ENCODE measurements at places on chromosomes 7 and 10.

DNA sequence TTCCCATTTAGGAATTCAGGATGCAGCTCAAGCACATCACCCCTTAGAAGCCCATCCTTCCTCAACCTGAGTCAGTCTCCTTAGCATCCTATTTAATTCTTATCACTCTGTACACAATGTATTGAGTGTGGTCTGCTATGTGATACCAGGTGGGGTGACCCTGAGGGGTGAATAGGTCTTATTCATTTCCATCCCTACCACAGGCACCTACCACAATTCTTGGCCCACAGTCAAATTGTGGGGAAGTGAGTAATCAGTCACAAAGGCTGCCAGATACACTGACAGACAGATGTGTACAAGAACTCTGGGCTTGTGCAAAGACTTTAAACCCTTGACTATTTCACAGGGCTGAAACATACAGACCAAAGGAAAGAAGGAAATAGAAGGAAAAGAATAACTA is 560.5 kb downstream of the PARD3 start:
- DNase-seq, result peak; percentile 94

GRCh38 chr7:9958486-9958885 is 1015.2 kb upstream of the PHF14 start:
- DNase-seq, result no peak

- no peak for DNase-seq
These were observed 283.0 kb downstream of the HDAC9 start for GRCh38 chr7:18778594-18778993.

DNA sequence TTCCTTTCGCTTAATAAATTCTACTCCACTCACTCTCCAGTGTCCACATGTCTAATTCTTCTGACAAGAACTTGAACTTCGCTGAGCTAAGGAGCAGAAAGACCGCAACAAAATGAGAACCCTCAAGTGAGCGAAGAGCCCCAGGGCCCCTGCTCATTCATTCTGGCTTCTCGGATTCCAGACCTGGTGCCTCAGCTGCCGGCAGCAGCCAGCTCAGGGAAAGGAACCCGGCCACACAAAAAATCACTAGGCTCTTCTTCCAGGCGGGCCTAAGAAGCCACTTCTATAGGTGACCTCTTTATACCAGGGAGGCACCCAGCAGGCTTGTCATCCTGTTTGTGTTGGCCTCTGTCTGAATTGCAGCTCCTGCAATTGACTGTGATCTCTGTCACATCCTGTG is 33.3 kb downstream of the OTUD1 start:
- DNase-seq, result no peak

GRCh38 chr7:120272701-120273475 is at the start of gene KCND2:
Gene KCND2, plus strand, starts transcription at chr7:120273175.
- peak; percentile 17 for DNase-seq

DNA sequence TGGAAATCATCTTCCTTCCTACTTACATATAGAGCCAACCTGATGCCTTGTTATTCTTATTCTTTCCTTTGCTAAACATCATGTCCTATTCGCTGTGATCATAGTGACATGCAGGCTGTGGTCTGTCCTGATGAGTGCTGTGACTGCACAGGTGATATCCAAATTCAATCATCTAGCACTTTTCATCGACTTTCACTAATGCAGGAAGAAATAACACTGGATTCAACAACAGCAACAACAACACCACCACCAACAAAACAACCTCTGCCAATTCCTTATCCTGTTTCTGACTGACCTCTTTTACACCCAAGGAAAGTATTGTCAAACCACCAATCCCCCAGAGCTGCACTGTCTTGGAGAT is 203.2 kb upstream of the PHYHIPL start:
- DNase-seq, result no peak

DNA sequence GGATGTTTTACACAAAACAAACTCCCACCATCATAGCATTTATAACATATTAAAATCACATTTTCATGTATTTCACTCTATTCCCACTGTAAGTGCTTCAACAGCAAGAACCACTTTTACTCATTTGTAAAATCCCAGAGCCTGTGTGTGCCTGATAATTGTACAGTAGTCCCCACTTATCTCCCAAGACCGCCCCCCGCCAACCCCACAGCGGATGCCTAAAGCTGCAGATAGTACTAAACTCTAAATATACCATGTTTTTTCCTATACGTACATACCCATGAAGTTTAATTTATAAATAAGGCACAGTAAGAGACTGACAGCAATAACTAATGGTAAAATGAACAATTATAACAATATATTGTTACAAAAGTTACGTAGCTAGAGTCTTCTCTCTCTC is 33.5 kb downstream of the EZH2 start:
- DNase-seq, result peak; percentile 34

GRCh38 chr7:112763996-112764395 is 26.2 kb downstream of the TMEM168 start:
- no peak for DNase-seq

DNA sequence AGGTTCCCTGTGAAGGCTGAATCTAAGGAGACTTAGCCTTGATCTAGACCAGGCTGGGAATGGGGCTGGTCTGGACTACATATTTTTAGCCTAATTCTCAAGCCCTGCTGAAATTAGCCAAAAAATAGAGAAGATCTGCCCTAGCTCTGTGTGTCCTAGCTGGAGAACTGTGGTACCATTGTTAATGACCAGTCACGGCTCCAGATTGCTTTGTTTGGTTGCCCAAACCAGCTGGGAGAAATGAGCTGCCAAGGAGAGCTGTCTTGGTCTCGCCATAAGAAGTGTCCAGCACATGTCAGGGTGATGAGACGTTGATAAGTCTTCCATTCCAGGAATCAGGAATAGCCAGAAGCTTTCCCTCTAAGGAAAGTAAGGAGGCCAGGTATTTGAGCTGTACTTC is 20.7 kb downstream of the GBX1 start:
- DNase-seq, result no peak

- DNase-seq, result no peak
These were observed 44.4 kb downstream of the ATXN7L1 start for GRCh38 chr7:105831824-105832535.

- DNase-seq, result no peak
These were observed 1.1 kb upstream of the FAM53B start for GRCh38 chr10:124745252-124745651.

DNA sequence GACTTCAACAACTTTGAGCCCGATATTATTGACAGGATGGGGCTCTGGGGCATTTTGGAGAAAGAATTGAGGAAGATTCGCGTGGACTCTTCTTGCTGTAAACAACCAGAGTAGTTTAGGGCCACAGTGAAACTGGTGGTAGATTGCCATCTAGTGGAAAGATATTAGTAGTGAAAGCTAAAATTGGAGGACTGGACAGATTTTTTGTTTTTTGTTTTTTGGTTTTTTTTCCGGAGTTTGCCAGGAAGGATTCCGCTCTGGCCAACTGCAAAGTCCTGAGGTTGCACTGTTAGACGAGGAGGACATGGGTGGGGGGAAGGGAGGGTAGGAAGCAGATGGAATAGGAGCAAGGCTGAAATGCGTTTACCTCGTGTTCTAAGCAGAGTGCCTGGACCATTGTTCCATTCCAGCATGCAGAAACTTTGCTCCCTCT is 11.7 kb downstream of the NOBOX start:
- peak; percentile 74 for DNase-seq

DNA sequence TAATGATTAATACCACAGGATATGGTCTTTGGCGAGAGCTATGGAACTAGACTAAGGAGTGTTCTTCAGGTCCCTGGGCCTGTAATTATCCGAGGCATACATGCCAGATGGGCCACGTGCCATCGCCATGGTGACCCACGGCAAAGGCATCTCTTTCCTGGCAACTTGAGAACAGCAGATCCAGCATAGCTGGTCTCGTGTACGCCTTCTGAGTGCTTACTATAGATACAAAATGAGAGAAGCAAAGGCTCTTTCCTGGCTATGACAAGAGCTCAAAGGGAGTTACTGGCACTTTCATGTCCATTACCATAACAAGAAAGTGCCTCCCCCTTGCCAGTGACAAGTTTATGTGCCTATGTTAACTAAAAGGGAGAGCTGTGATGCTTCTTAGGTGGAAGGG is 26.0 kb upstream of the GLI3 start:
- DNase-seq, result no peak

DNA sequence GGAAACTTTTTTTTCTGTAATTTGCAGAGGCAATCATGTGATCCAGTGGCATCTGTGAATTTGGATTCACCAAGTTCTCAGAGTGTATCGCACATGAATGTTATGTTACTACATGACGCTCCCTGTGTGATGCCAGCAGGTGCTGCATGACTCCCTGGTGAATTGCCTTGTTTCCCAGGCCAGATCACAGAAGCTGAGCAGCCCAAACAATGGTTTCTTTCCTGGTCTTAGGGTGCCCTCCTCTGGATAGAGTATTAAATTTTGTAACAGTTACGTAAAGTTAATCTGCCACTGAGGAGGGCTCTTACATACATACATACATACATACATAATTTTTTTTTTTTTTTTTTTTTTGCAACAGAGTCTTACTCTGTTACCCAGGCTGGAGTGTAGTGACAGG is 3.6 kb downstream of the ZSCAN21 start:
- peak; percentile 92 for DNase-seq

- DNase-seq, result no peak
These were observed 155.8 kb downstream of the NRF1 start for GRCh38 chr7:129767120-129768015.

GRCh38 chr7:121103579-121103978 is 115.1 kb downstream of the CPED1 start:
- DNase-seq, result no peak

- DNase-seq, result no peak
These were observed 77.5 kb upstream of the STEAP1B start for GRCh38 chr7:22577470-22578001.

DNA sequence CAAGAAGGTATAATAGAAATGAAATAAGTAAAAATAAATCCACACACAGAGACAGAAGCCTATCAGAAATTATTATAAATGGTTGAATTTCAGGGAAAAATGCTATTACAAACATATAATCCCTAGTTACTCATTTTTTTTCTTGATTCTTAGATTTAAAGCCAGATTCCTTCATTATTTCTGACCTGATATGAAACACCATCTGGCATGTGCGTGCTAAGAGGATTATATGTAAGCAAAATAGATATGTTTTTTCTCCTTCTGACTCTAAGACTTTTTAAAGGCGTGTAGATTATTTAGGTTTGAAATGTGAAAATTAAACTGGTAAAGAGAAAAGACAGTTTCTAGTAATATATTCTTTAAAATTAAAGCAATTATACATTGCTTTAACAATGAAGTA is 236.7 kb upstream of the ETV1 start:
- DNase-seq, result no peak

GRCh38 chr10:78964952-78965633 is 103.7 kb upstream of the ZMIZ1 start:
- DNase-seq, result peak; percentile 67

- no peak for DNase-seq
These were observed 8.4 kb downstream of the HABP2 start for GRCh38 chr10:113561214-113561613.

DNA sequence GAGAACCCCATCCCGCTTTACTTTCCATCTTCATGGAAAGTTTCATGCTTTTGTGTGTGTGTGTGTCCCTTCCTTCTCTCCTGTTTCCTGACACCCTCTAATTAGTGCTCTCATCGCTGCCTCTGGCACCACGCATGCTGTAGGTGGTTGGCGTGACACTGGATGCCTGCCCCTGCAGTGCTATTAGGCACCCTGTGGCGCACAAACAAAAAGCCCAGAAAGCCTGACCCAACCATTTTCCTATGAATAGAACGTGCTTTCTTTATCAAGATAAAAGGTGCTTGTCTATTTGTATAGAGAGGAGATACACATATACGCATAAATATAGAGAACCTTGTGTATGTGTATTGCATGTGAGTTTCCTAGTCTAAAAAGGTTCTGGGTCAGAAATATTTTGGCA is 120.8 kb upstream of the CDCA7L start:
- no peak for DNase-seq

Measured in common myeloid progenitor, CD34-positive (primary cell).